ENCODE measurements at places on chromosomes 12 and 14.

DNA sequence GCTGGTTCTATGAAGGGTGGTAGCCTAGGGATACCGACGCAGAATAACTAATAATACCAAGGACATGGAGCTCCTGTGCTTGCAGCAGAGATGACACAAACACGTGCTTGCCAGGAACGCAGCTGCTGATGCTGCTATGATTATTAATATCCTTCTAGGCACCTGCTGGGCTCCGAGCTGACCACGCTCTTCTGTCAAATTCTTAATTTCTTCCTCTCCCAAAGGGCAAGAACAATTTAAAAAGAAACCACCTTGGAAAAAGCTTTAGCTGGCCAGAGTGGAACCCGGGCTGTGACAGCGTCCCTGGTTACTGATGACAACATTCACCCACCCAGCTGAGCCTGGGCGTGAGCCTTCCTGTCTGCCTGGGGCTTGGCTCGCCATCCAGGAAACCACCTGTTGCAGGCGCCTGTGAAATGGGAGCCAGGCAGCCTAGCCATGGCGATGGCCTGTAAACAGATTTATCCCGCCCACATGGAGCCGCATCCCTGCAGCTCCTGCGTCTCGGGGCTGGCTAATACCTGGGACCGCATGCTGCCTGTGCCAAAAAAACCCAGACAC, 28.8 kb downstream of the CLMN start:
- DNase-seq, result no peak

DNA sequence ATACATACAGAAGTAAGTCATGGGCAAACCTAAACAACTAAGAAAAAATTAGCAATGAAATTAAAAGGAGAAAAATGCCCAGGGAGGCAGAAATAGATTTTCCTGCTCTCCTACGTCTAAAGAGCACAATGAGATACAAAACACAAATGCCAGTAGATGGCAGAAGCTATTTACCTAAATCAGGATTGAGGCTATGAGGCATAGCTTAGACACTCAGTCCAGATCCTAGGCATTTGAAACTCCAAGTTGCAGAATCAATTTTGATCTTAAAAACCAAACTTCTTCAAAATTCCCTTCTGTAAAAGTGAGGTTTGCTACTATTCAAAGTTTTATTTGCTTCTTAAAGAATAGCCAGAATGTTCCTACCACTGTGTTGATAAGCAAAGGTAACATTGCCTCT, 368.6 kb downstream of the DAD1 start:
- DNase-seq, result no peak

- DNase-seq, result no peak
Observed at GRCh38 chr14:29217813-29218450, 451.3 kb downstream of the FOXG1 start.

GRCh38 chr14:52740751-52741150, 10.8 kb downstream of the STYX start:
- DNase-seq, result no peak

DNA sequence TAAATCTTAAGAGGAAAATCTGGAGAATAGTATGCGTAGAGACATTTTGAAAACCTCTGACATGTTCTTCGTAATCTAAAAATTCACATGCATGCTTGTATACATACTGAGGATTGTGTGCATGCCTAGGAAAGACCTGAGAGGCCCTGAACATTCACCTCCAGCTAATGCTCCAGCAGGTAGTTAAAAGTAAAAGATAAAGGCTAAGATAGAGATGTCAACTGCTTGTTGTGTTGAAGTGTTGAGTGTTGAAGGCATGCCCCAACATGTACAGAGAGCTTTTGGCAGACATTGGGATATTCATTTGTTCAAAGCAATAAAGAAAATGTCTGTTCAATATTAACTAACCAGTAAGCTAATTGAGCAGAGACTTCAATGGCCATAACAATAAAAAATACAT, 118.6 kb upstream of the SYT1 start:
- DNase-seq, result no peak

DNA sequence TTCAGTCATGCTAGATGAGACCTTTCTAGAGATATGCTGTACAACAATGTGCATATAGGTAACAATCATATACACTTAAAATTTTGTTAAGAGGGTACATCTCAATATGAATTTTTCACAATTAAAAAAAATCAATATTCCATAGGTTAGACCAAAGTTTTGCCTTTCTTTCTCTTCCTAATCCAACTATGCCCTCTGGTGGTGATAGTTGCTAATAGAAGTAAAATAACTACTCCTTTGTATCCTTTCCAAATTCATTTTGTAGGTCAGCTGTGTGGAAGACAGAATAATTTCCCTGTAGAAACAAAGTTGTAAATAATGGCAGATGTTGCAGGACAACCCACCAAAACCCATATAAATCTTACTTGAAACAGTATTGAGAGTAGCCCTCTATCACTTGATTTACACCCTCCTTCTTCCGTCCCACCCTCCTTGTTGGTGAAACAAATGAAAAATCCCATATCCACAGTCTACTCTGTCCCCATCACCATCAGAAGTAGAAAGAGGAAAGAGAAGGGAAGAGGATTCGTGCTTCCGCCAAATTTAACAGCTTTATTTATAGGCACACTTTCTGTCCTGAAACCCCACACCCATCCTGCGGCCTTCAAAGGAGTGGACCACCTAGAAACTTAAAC, 34.2 kb upstream of the KICS2 start:
- no peak for DNase-seq

GRCh38 chr14:96243785-96244184, 12.2 kb upstream of the BDKRB1 start:
- DNase-seq, result no peak

GRCh38 chr12:4959381-4959780, 49.7 kb downstream of the KCNA1 start:
- DNase-seq, result no peak

DNA sequence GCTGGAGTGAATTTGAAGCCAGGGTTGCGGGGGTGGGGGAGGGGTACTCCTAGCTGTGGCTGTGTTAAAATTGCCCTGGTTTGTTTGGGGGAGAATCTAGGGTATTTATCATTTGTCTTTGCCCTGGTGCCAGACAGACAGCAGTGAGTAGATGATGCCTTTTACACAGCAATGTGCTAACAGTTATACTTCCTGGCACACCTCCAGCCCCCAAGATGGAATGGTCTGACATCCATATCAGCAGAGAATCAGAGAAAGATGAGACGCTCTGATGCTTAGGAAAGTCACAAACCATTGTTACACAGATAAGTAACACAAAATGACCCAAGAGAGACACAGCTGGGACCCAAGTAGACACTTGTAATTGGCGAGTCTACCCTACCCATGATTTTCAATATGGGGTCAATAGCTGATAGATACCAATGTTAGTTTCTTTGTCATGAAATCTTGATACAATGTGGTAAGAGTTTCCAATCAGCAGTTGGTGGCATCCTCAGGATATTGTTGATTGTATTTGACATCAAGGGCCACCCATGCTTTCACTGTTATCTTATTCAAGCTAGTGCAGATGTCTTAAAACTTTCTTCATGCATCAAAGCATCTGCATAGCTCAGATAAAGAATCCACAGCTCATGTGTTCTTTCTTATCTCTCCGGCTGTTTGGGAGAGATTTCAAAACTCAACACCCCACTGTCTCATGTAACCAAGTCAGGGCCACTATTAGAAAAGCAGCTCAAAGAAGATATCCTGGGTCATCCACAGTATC, 2.6 kb upstream of the PRKAB1 start:
- no peak for DNase-seq
